ENCODE measurements at places on chromosomes 12 and 14.

DNA sequence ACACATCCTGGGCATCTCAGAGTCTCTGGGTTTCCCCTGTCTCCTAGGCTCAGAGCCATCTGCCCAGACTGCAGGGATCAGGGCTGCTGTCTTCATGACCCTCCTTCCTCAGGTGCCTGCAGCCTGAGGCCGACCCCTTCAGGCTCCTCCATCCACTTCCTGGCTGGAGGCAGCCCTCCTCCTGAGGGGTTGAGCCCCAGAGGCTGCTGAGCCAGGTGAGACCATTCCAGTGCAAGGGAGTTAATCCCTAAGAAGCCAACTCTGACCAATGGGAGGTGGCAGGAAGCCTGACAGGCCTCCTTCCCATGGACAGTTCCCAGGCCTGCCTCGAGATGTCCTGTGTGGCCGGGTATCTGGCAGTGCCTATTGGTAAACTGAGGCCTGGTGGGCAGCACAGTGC, 8.4 kb upstream of the PPP4R4 start:
- no peak for DNase-seq

GRCh38 chr14:47186486-47186885, 488.9 kb downstream of the MDGA2 start:
- DNase-seq, result no peak

DNA sequence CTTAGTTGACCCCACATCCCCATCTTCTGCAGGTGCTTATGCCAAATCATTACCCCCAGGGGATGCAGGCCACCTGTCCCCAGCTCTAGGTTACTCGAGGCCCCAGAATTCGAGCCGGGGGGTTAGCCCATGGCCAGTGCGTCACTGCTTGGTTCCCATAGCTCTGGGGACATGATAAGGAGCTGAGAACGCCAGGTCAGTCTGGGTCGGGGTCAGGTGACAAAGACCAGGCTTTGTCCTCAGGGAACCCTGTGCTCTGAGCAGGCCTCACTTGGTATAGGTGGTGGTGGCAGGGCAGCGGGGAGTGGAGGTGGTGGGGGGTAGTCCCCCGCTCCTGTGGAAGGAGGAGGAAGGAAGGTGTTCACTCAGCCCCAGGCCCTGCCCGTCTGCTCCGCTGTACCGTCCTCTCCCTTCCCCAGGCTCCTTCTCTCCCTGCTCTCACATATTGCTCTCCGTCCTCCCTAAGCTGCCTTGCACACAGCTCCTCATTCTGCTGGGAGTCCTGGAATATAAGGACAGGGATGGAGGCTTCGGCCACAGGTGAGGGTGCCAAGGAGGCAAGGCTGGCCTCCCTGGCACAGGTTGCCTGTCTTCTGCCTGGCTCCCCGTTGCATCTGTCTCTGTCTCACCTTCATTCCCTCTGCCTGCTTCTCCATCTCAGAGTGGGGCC, 2.0 kb upstream of the MYH6 start:
- no peak for DNase-seq

DNA sequence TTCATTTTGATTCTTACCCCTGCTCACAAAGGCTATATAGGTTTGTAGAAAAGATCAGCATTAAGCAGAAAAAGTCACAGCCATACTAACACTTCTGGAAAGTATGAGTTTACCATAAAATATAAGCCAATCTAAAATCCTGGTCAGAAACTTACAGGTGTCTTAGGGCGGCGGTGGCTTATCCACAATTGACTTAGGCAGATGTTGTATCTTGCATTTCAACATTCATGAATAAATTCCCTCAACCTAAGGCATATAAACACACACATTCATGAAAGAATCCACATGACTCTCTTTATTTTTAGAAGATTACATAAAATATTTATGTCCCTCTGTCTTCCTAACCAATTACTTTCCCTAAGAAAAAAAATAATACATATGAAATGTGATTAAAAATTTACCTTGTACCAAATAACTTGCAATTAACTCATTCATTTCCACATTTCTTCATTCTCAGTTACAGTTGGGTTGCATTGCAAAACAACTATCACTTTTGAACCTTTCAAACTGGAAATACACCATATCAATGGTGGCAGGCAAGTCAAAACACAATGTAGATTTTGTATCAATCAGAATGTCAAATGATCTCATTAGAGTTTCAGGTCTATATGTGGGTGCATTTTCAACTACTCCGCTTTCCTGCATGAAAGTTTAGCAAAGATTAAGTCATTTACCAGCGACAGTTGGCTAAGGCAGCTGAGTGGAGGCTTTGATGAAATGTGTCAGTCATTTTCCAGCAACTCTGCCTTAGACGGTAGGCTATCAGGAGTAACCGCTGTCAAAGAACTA, 124.4 kb downstream of the SLC15A5 start:
- DNase-seq, result no peak

DNA sequence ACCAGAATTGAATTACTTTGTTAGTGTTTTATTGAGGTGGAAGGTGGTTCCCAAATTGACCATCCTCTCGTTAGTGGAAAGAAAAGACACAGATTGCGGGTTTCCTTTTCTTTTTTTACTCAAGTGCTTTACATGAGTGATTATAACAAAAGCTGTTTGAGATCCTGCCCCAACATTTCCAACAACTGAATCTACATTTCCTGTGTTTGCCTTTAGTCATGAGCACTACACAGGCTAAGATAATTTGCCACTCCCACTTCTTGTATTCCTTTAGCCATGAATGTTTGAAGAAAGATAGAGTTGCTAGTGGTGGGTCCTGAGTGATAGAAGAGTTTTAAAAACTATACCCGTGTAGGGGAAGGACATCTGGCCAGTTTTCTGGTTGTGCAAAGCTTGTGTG, 16.0 kb downstream of the RERGL start:
- no peak for DNase-seq

- no peak for DNase-seq
Observed at GRCh38 chr12:103399986-103400385, 95.8 kb downstream of the C12orf42 start.

- no peak for DNase-seq
Observed at GRCh38 chr14:102464846-102465341, 44.7 kb downstream of the ANKRD9 start.

GRCh38 chr14:95536671-95537070, 1.8 kb downstream of the GLRX5 start:
- DNase-seq, result no peak

- peak; percentile 43 for DNase-seq
Observed at GRCh38 chr14:99192028-99192621, 79.9 kb downstream of the BCL11B start.

DNA sequence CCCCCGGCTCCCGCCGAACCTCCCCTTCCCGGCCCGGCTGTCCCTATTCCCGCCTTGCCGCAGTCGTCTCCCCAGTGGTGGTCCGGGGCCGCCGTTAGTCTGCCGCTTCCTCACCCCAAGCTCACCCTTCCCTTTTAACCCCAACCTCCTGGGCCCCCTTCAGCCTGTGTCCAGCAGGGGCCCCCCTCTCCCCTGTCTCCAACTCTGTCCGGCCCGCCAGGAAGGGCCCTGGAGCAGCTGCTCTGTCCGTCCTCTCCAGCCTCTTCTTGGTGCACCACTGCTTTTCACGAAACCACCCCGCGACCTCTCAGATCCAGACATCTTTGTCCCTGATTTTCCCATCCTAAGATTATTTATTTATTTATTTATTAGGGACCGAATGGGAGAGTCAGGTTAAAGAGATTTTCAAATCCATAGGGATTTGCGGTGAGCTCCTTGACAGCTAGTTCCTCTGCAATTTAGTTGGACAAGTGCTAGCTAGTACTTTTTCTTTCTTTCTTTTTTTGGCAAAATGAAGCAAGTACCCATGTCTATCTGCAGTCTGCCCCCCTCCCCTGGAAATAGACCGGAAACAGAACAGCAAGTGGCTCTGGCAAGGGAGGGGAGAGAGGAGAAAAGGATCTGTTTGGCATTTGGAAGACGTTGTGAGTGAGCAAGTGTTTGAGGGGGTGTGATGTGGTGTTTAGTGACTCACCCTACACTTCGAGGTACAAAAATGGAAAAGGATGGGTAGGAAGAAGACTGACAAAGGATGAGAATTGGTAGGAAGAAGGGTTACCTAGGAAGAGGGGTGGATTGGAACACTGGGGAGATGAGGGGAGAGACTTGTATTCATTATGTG, 632 bp downstream of the UBR7 start:
- no peak for DNase-seq

DNA sequence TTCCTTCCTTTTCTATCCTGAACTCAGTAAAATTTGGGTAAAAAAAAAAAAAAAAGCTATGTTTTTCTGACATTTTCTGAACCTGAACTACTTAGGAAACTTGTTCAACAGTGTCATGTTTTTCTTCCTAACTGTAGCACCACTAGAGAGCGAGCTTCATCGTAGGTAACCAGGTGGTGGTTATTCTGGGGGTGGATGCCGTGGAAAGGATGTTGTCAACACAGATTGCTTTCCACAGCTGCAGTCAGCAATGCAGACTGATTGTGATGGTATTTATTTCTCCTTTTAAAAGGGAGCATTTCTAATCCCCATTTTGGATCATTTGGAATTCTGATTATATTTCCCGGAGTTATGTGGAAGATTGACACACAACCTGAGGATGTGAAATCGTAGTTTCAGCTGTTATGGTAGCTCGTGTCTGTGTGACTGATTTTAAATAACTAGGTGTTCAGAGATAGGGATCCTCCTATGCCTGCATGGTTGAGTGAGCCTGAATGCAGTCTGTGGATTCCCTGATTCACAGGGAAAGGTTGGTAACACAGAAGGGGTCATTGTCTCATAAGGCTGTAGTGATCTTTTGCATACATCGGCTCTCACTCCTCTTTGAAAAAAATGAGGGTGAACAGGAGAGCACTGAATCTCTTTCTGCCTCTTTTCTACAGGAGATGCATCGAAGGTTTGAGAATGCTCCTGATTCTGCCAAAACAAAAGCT, 113.2 kb downstream of the ERC1 start:
- no peak for DNase-seq

DNA sequence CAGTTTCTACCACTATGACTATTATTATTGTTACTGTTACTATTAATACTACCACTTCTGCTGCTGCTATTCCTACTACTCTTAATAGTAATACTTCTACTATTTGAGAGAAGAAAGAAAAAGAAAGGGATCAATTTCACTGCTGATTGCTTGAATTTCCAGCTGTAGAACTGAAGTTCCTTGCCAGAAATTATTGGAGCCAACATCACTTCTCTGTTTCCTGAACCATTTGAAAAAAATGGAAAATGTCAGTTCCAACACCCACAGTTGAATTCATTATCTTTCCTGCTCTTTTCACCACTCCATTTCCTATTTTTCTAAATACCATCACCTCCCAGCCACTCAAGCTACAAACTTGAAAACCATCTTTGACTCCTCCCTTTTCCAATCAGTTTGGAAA, 54.1 kb upstream of the PIK3C2G start:
- DNase-seq, result no peak

- DNase-seq, result no peak
Observed at GRCh38 chr12:49891476-49891875, 12.2 kb downstream of the FAIM2 start.

DNA sequence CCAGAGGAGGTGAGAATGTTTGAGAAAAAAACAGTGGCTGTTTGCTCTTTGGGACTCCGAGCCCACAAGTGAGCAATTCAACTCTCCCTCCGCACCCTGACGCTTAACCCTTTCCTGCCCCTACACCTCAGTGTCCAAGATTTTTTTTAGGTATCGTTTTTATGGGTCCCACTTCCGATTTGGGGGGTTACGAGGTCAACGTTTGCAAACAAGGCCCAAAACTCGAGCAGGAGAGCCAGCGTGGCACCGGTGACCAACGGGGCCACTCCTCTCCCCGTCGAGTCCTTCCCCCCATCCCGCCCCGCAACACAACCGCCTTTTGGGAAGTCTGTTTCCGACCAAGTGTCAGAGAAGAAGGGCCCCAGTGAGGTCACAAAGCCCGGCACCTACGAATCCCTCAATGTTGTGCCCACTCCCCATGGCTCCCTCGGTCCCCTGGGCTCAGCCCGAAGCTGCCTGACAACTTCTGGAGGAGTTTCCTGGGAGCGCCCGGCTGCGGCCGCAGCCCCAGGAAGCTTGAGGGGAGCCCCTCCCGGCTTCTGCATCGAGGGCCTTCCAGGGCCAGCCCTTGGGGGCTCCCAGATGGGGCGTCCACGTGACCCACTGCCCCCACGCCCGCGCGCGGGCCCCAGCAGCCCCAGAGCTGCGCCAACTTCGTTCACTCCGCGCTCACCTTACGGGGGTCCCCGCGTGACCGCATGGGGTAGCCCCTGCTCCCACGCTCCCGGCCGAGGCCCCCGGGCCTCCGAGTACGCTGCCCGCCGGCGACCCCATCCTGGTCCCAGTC, 1.2 kb downstream of the CDK2AP1 start:
- peak; percentile 8 for DNase-seq

Measured in stimulated activated naive CD4-positive, alpha-beta T cell treated with Interleukin-2 at 50 U/mL for 16 hours (primary cell).